ENCODE measurements at places on chromosomes 5 and 9. TPM values are rescaled to one million over a fixed set of nuclear protein-coding genes. Genes with fewer than 3 reads are reported as not detected.

PTPN3 gene
- total RNA-seq, result 16.3 TPM

GRCh38 chr5:140202610-140203009, 27.6 kb downstream of the CYSTM1 start:
- DNase-seq, result no peak
- H3K4me1 ChIP-seq, result no peaks in the 10 kb centered on the region
- no peak overlapping the region for H3K4me3 ChIP-seq
- H3K27me3 ChIP-seq, result no peaks in the 10 kb centered on the region

- H3K27me3 ChIP-seq, result no peaks in the 10 kb centered on the region
- no peaks in the 10 kb centered on the region for H3K36me3 ChIP-seq
- no peaks in the 10 kb centered on the region for H3K4me1 ChIP-seq
- no peak for DNase-seq
- H3K4me3 ChIP-seq, result no peak overlapping the region
These were observed 16.5 kb upstream of the SPDL1 start for GRCh38 chr5:169567079-169567478.

- no peaks in the 10 kb centered on the region for H3K27me3 ChIP-seq
- H3K36me3 ChIP-seq, result no peaks in the 10 kb centered on the region
- no peak overlapping the region for H3K27ac ChIP-seq
- DNase-seq, result no peak
- H3K4me1 ChIP-seq, result no peaks in the 10 kb centered on the region
These were observed 441.6 kb upstream of the KLF4 start for GRCh38 chr9:107931071-107931715.
